Activated naive CD4-positive, alpha-beta T cell treated with anti-CD3 and anti-CD28 coated beads, Interleukin-2, amount 50 U/mL, for 72 hours (primary cell): ENCODE measurements at places on chromosomes 4 and X. TPM values are rescaled to one million over a fixed set of nuclear protein-coding genes. Genes with fewer than 3 reads are reported as not detected.

The DCLK2 gene
- not detected for total RNA-seq

The C4orf51 gene
- not detected for total RNA-seq

The FRMD7 gene
- total RNA-seq, result not detected

The PRDM5 gene
- total RNA-seq, result 1.5 TPM

The SYN1 gene
- total RNA-seq, result 3.0 TPM
